ENCODE measurements at places on chromosomes 5 and 9.
A peak's percentile ranks its signal among the peaks of the same experiment; 100 is the strongest.

DNA sequence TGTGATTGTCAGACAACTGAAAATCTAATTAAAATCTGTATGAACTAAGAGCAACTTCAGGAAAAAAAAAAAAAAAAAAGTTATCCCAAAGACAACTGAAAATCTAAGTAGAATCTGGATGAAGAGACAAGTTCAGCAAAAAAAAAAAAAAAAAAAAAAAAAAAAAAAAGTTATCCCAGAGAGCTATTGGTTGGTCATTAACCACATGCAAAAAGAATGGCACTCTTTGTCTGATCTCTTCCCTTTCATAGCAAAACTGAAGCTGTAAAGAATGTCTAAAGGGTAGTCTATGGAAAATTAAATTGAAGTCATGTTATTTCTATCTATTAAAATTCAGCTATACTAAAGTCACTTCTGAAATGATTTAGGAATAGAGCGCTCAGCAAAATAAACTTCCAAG lies 32.9 kb downstream of the STRBP start:
- DNase-seq, result no peak

GRCh38 chr5:82692826-82693225 lies 384.4 kb downstream of the TMEM167A start:
- DNase-seq, result no peak

- DNase-seq, result no peak
Observed at GRCh38 chr5:132622608-132623007, 35.4 kb upstream of the IL13 start.

- no peak for DNase-seq
Observed at GRCh38 chr5:110665184-110665726, 61.2 kb downstream of the TMEM232 start.

GRCh38 chr5:172059661-172060100 lies 53.2 kb upstream of the FBXW11 start:
- peak; percentile 41 for DNase-seq

GRCh38 chr5:13591621-13592020 lies 352.9 kb downstream of the DNAH5 start:
- no peak for DNase-seq

DNA sequence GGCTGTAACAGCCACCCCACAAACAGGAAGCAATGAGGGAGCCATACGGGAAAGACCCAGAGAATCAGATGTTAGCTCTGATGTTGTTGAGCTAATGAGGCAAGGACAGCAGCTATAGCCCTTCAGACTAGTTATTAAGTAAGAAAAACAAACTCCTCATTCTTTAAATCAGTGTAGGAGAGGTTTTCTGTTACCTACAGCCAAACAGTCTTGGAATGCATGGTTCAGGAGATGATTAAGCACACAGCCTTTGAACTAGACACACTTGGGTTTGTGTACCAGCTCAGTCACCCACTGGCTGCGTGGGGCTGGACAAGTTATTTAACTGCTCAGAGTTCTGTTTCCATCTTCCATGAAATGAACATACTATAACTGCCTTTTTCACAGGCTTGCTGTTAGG lies 68.1 kb downstream of the SPOCK1 start:
- no peak for DNase-seq

DNA sequence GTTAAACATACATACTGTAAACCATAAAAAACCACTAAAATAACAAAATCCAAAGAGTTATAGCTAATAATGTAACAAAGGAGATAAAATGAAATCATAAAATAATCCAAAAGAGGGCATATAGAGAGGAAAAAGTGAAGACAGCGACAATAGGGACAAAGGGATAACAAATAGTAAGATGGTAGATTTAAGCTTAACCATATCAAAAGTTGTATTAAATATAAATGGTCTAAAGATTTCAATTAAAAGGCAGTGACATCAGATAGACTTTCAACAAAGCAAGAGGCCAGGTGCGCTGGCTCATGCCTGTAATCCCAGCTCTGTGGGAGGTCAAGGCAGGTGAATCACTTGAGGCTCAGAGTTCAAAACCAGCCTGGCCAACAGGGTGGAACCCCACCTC lies 54.7 kb upstream of the SREK1 start:
- DNase-seq, result no peak

DNA sequence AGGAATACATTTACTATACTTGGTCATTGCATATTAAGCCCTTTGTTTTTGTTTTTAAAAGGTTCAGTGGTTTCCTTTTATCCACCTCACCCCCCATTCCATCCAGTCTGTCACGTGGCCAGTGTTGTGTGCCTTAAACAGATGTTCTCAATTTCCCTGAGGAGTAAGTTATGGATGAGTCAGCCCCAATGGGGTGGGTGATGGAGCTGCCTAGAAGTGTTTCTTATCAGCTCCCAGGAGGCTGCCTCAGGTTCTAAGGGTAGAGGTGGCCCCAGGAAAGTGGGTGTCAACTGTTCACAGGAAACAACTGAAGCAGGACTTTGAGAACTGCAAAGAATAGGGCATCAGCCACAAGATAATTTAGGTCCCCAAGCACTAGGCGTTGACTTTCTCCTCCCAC lies 41.1 kb downstream of the ACTBL2 start:
- peak; percentile 69 for DNase-seq

- DNase-seq, result peak; percentile 28
Observed at GRCh38 chr9:84207491-84207951, 133.0 kb downstream of the SLC28A3 start.

GRCh38 chr5:142290577-142291299 lies 34.1 kb downstream of the SPRY4 start:
- peak; percentile 98 for DNase-seq

DNA sequence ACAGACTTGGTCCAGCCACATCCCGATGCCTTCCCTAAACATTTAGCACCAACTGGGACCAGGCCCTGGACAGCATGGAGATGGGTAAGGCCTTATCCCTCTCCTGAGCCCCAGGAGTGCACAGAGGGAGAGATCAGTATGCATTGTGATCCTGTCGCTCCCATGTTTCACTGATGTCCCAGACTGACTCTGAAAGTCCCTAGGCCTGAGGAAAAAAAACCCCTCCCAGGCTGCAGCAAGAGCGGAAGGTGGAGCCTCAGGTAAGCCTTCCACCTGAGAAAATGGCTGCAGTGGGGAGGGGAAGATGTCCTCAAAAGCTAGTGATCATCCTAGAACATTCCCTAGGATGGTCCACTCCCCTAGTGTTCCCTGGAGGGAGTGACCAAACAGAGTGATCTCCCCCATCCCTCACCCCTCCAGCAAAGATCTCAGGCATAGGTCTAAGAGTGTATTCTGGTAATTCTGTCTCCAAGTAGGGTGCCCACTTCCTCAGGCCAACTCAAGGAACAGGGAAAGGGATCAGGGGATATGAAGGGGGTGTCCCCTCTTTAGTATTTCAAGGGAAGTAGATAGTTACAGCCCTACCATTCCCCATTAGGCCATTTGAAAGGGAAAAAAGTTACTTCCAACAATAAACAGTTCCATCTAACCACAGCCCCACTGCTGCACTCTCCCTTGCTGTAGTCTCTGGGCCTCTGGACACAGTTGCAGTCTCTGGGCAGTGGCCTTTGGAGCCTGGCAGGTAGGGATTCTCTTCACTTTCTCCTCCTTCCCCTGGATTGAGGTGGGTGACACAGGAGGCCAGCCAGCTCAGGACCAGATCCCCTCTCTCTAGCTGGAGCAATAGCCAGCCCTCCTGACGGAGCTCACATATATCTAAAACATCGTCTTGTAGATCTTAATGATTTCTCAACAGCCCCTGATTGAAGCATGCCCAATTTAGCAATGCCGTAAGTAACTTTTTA lies 6.8 kb upstream of the CXXC5 start:
- no peak for DNase-seq

DNA sequence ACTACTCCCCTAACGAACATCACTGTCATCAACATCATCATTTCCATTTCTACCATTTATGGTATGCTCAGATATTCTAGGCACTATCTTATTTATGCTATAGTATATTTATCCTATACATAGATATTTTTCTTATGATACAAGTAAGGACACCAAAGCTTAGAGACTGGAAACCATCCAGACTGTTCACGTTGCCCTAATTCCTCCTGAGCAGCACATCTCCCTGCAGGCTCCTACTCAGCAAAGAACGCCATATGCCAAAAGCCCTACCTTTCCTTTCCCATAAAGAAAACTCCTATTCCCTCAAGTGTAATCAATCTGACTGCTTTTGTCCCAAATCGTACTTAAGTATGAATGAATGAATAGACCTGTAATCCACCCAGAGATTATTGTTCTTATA lies 247.0 kb downstream of the PRELID2 start:
- no peak for DNase-seq

DNA sequence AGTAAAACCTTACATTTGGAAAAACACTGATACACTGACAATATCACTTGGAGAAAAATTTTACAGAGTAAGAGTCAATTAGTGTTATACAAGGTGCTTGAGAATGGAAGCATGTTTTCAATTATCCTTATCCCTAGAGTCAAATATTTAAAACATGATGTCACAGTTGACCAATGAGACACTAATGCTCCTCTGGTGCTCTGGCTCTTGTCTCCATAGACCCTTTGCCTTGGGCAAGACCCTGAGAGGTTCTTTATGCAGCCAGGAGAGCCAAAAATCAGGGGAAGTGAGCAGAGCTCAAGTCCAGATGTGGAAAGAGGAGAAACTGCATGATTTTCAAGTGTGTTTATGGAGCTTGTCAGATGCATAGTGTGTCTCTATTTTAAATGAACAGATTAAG lies 153.9 kb downstream of the MARCHF11 start:
- no peak for DNase-seq

DNA sequence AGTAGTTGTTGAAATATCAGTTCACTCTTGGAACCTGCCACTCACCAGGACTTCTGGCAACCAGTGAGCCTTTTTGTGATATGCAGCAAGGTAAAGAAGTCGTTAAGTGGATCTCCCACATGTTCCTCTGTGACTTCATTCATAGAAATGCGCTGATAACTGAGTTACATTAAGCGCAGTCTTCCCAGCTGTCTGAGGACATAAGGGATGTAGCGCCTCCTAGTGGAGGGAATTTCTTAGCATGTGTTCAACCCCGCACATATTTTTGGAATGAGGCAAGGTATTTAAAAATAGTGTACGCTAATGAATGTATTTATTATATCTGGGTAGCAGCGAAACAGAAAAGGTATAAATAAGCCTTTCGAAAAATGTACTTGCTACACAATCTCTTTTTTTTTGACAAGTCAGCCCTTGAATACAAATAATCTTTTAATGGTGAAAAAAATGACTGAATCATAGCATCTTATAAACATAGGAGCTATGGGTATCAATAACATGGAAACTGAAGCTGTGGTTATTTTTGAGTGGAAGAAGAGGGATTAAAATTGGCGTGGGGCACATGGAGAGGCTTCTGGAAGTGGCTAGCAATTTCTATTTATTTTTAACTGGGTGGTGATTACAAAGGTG lies 38.0 kb downstream of the PALM2AKAP2 start:
- DNase-seq, result peak; percentile 91

- DNase-seq, result no peak
Observed at GRCh38 chr5:50559955-50560354, 106.5 kb upstream of the PARP8 start.

DNA sequence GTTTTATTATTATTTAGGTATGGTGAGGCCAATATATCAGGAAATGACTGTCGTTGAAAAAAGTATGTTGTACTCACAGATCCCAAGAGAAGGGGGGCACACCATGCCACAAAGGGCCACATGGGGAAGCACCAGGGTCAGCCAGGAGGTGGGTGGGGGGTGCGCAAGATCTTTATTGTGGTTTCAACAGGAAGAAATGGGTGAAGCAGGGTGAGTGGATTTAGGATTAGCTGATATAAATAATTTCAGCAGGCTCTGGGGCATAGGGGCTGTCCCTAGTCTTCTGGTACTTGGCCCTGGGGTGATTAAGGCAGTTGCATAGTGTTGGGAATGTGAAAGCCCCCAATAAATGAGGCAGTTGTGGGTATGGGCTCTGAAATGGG lies 8.6 kb downstream of the PDCD1LG2 start:
- no peak for DNase-seq

- DNase-seq, result no peak
Observed at GRCh38 chr9:111668026-111668573, 6.7 kb downstream of the GNG10 start.

GRCh38 chr5:136251502-136252169 lies 58.7 kb upstream of the SMIM32 start:
- DNase-seq, result no peak

DNA sequence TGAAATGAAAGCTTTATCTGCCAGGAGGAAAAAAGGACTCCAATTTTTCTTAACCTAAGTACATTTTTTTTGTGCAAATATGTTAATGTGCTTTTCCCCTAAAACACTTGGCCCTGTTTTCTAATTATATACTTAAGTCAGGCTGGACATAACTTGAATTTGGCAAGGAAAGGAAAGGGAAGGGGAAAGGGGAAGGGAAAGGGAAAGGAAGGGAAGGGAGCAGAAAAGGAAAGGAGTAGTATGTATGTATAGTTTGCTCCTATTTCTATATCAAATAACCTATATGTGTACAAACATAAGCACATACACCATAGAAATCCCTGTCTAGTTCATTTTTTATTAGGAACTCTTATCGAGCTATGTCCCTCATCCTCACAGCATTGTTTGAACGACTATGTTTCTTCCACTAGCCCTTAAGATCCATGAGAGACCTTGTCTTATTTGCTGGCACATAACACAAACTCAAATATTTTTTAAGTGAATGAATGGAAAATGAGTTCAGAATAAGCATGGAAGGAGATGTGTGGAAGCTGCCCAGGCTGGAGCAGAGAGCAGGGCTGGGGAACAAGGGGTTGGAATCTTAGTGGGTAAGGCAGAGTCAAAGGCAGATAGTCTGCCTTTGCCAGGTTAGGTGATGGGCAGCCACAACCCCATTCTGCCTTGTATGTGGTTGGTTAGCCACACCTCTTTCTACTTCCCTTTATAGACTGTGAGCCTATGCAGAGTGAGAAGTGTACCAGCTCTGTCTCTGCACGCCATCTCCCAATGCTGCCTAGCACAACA lies 70.0 kb downstream of the KLHL3 start:
- DNase-seq, result no peak

DNA sequence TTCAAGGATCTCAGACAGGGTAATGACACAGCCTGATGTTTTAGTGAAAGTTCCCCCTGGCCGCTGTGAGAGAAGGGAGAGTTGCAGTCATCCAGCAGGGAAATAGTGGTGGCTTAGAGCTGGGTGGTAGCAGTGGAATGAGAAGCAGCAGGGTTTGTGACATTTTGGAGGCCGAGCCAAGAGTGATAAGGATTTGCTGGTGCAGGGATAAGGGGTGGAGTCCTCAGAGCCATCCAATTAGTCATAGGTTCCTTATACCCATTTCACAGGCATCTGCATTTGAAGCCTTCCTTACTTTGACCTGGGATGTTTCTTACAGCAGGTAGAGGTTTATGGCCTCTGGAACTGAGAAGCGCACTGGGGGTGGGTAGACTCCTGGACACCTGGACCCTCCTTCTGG lies 12.8 kb downstream of the JADE2 start:
- DNase-seq, result no peak

GRCh38 chr5:42982107-42982622 lies 58.0 kb downstream of the ANXA2R start:
- peak; percentile 18 for DNase-seq

GRCh38 chr5:171835066-171835465 lies 49.4 kb downstream of the SMIM23 start:
- DNase-seq, result no peak

GRCh38 chr9:79769476-79770275 lies 197.9 kb downstream of the TLE4 start:
- no peak for DNase-seq
